LHCN-M2 (cell line): ENCODE measurements at places on chromosomes 12 and 14. TPM values are rescaled to one million over a fixed set of nuclear protein-coding genes. Genes with fewer than 3 reads are reported as not detected.

Gene DCD
- total RNA-seq, result not detected in 2 replicates

Gene NRIP2
- total RNA-seq, result not detected in 2 replicates

Gene LRRC43
- total RNA-seq, result not detected in 2 replicates

Gene TMEM116
- total RNA-seq, result 10.6 and 14.8 TPM in 2 replicates

Gene GPR84
- not detected in 2 replicates for total RNA-seq

Gene NXPH4
- total RNA-seq, result 1.2 and 1.4 TPM in 2 replicates

Gene SCNN1A
- total RNA-seq, result 0.32 and 0.69 TPM in 2 replicates

Gene TSPAN8
- 0.29 TPM in 1 of 2 replicates, not detected in the other for total RNA-seq

Gene HCAR3
- not detected in 2 replicates for total RNA-seq

Gene IL23A
- 0.29 TPM in 1 of 2 replicates, not detected in the other for total RNA-seq

Gene KCNJ8
- 0.11 and 0.13 TPM in 2 replicates for total RNA-seq

Gene PTPN11
- 90.3 and 97.0 TPM in 2 replicates for total RNA-seq

Gene RPL10L
- total RNA-seq, result not detected in 2 replicates

Gene HOXC12
- 0.34 and 0.38 TPM in 2 replicates for total RNA-seq

Gene DPPA3
- total RNA-seq, result not detected in 2 replicates

Gene UBR7
- 54.9 and 75.8 TPM in 2 replicates for total RNA-seq

Gene CAPRIN2
- 14.5 and 27.3 TPM in 2 replicates for total RNA-seq

Gene KLRB1
- not detected in 2 replicates for total RNA-seq

Gene KRT75
- total RNA-seq, result not detected in 2 replicates

Gene PTHLH
- 0.51 and 0.63 TPM in 2 replicates for total RNA-seq

Gene KRT73
- not detected in 2 replicates for total RNA-seq

Gene GPR65
- not detected in 2 replicates for total RNA-seq

Gene IFT43
- total RNA-seq, result 24.7 and 35.0 TPM in 2 replicates

Gene IKZF4
- total RNA-seq, result 2.2 and 3.4 TPM in 2 replicates

Gene KRT83
- total RNA-seq, result not detected in 2 replicates

Gene ERP27
- not detected in 2 replicates for total RNA-seq

Gene PCED1B
- total RNA-seq, result 0.64 and 0.80 TPM in 2 replicates

Gene RHOJ
- total RNA-seq, result not detected in 2 replicates

Gene CCDC197
- total RNA-seq, result not detected in 2 replicates

Gene DAO
- total RNA-seq, result not detected in 2 replicates

Gene DBX2
- total RNA-seq, result not detected in 2 replicates

Gene NKX2-1
- total RNA-seq, result not detected in 2 replicates

Gene HOXC10
- total RNA-seq, result 6.9 and 7.5 TPM in 2 replicates

Gene KRT78
- not detected in 2 replicates for total RNA-seq

Gene BCL7A
- total RNA-seq, result 3.1 and 5.7 TPM in 2 replicates

Gene LTB4R2
- total RNA-seq, result 2.4 and 2.5 TPM in 2 replicates

Gene TSPAN19
- 0.06 TPM in 2 replicates for total RNA-seq

Gene NID2
- 11.1 and 13.3 TPM in 2 replicates for total RNA-seq

Gene ENDOU
- total RNA-seq, result 0.51 and 0.63 TPM in 2 replicates

Gene RAB5B
- 46.7 and 60.3 TPM in 2 replicates for total RNA-seq

Gene DHRS7
- 57.4 and 59.2 TPM in 2 replicates for total RNA-seq
